ENCODE measurements at places on chromosomes 16 and 17. TPM values are rescaled to one million over a fixed set of nuclear protein-coding genes. Genes with fewer than 3 reads are reported as not detected.

GRCh38 chr17:82088838-82089722, 9.0 kb downstream of the FASN start:
- no peak for DNase-seq

GRCh38 chr16:2033057-2033908, 6.6 kb downstream of the NHERF2 start:
- peak; percentile 36 for DNase-seq

The ERN2 gene
- 3.2 TPM for total RNA-seq

- peak; percentile 85 for DNase-seq
These were observed at the start of gene DDX52 for GRCh38 chr17:37643118-37643766. TSS of gene DDX52 (minus strand) at chr17:37643446. CDS start at chr17:37643420, 26 bp downstream.

DNA sequence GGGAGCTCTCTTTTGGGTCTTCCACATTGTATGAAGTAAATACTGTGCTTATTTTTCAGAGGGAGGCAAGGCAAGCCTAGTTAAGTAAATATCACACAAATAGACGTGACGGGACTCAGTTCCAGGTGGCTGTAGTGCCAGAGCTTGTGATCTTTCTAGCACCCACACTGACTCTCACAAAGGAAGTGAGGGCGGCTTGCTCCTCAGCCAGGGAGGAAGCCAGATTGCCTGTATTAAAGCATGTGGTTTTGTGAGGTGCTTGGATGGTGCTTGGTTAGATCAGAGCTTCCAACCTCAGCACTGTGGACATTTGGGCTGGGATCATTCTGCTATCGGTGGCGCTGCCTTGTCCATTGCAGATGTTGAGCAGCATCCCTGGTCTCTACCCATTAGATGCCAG, 80.1 kb downstream of the VAT1L start:
- DNase-seq: no peak
